ENCODE measurements at places on chromosomes 1 and 21.

GRCh38 chr1:9835758-9836631, 12.2 kb upstream of the CLSTN1 start:
- peak; percentile 67 for DNase-seq

- DNase-seq: no peak
Observed at GRCh38 chr1:117112047-117112717, 9.4 kb downstream of the TRIM45 start.

DNA sequence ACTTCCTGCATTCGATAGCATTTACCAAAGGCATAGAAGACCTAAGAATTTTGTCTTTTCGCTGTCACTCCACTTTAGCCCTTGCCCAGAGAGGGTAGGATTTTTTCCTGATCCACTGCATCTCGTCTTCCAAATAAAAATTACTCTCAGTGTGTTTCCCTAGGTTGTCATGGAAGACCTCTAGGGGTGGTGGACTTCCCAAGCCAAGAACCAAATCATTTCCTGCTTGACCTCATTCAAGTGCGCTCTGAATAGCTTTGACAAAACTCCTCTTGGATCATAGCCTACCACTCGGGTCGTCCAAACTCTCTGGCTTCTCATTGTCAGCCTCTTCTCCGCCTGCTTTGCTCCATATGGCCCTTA, 431 bp upstream of the C1orf52 start:
- peak; percentile 50 for DNase-seq

- no peak for DNase-seq
Observed at GRCh38 chr1:53376041-53376461, 48.2 kb upstream of the LRP8 start.

GRCh38 chr1:219659684-219660083, 46.8 kb upstream of the ZC3H11B start:
- DNase-seq: no peak

- no peak for DNase-seq
Observed at GRCh38 chr1:116886291-116886878, 23.3 kb upstream of the PTGFRN start.

GRCh38 chr1:40985875-40986274, 6.4 kb downstream of the CTPS1 start:
- DNase-seq: no peak

All from AG08395 (cell line).